ENCODE measurements at places on chromosomes 6 and 20.

- no peak for DNase-seq
Observed at GRCh38 chr6:25635886-25636317, 16.1 kb upstream of the SCGN start.

DNA sequence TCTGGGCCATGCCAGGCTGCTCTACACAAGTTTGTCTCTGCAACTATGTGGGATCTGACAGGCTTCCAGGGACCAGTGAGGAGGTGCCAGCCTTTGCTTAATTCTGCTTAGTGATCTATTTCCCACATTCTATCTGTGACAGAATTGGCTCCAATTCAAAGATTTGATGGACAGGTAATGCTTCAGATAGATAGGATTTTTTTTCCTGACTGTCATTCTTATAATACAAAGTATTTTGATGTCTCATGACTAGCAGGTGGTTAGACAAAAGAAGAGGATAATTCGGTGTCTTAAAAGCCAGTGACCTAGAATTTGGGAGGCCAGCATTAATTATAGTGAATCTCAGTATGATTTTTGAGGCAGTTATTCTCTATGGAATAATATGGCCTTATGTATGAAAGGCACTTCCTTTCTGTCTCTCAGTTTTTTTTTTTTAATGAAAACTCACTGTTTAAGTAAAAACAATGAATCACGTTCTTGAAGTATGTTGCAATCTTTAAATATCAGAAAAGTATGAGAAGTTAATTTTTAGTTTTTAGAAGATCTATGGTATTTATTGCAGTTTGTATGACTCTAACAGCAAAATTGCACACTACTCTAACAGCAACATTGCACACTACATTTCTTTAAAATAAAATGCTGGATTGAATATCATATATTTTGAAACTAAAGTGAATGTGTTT is 43.7 kb downstream of the TMEM200A start:
- no peak for DNase-seq

GRCh38 chr6:169829786-169830185 is 78.4 kb downstream of the ERMARD start:
- no peak for DNase-seq

DNA sequence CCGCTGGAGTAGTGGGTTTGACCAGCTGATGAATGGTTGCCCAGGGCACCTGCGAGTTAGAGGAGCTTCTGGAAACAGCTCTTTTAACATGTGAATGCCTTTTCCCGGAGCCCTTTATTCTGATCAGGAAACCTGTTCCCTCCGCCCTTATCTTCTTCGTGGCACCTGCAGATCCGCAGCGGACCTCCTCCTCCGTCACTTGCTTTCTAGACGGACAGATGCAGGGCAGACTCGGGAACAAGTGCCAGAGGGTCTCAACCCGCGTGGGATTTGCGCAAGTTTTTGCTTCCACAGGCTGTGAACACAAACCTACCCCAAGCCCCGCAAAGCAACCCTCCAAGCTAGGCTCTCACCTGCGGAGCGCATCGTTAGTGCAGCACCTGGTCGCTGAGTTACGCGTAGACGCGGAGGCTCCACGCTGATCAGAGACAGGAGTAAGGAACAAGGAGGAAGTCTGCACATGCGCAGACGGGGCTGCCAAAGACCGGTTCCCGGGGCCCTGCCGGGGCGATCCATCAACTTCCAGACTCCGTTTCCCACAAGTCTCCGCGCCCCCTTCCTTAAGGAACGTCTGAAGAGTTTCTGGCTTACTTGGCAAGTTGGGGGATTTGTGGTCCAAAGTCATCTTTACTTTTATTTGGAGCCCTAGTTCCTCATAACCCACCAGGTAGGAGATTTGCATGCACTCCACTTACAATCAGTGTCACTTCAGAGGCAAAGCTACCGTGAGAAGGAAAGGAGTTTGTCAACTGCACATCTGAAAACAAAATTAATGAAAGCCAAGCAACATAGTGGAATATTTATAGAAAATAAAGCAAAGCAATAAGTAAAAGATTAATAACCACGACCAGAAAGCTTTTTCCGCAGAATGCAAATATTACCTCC is 52.7 kb upstream of the ELMO2 start:
- DNase-seq = no peak

- DNase-seq = no peak
Observed at GRCh38 chr6:26363882-26364701, 906 bp upstream of the BTN3A2 start.

- DNase-seq = peak; percentile 77
Observed at GRCh38 chr6:91476000-91476399, 889.1 kb upstream of the MAP3K7 start.

DNA sequence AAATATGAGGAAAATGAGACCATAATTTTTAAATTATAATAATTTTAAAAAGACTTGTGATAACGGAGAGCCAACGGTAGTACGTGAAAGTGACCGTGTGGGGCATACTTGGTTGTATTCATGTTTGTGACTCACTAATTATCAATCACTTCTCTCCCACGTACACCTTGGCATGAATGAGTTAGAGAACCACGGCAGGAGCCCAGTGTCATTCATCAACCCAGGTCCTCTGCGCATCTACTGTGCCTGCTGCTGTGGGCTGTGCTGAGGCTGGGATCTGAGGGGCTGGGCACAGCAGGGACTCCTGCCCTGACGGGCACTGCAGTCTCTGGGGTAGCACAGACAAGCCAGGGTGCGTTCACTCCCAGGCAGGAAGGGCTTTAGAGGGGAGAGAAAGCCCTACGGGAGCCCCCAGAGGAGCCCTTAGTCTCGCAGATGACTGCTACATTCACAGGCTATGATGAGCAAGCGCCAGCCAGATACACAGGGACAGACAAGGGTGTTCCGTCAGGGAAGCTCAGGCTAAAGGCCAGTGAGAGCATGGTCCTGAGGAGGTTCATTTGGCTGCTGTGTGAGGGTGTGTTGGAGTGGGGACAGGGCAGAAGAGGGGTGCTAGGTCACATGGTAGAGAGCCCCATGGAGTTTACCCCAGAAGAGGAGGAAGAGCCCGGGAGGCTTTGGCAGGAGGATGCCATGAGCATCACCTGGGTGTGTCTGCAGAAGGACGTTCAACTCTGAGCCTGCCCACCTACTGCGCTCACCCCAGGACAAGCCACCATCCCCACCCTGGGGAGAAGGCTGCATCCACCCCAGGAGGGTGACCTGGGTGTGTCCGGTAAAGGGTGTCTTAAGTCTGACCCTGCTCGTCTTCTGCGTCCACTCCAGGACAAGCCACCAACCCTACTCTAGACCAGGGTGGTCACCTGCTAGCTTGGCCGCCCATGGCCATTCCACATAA is 8.2 kb upstream of the RPS6KA2 start:
- DNase-seq = no peak

- DNase-seq = peak; percentile 90
Observed at GRCh38 chr20:24773751-24774201, 175.3 kb upstream of the CST7 start.

DNA sequence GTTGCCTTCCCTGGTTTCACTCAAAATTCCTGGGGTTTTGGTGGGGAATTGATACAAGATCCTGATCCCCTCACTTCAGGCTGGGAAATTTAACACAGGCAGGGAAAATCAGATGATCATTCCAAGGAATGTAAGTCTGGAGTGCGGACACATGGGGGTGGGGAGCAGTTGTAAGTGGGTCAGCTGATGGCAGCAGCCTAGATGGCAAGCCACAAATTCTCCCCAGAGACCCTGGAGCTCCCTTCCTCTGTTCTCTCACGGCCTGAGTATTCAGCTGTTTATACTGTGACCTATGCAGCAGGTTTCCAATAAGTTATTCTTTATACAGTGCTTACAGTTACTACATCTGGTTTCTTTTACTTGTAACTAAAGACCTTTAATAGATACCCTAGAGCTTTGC is 144.9 kb downstream of the SH3BGRL2 start:
- no peak for DNase-seq

- DNase-seq = peak; percentile 25
Observed at GRCh38 chr6:126063512-126064146, 77.3 kb downstream of the TRMT11 start.

GRCh38 chr6:53679446-53679933 is 13.9 kb upstream of the KLHL31 start:
- DNase-seq = peak; percentile 10

DNA sequence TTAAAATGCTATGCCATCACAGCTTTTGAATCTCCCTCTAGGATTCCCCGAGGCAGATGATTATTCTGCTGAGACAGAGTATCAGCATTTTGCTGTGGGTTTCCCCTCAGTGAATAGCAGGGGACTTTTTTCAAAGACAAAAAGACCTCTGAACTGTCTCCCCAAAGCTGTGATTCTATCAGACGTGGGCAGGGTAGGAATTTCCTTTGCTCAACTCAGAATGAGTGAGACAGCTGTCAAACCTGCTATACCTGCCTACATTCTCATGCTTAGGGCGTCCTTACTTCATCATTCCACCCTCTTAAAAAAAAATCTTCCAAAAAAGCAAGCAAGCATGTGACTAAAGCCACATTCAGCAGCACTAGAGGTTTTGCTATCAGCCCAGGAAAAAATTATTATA is 147.6 kb upstream of the FAM83B start:
- no peak for DNase-seq

DNA sequence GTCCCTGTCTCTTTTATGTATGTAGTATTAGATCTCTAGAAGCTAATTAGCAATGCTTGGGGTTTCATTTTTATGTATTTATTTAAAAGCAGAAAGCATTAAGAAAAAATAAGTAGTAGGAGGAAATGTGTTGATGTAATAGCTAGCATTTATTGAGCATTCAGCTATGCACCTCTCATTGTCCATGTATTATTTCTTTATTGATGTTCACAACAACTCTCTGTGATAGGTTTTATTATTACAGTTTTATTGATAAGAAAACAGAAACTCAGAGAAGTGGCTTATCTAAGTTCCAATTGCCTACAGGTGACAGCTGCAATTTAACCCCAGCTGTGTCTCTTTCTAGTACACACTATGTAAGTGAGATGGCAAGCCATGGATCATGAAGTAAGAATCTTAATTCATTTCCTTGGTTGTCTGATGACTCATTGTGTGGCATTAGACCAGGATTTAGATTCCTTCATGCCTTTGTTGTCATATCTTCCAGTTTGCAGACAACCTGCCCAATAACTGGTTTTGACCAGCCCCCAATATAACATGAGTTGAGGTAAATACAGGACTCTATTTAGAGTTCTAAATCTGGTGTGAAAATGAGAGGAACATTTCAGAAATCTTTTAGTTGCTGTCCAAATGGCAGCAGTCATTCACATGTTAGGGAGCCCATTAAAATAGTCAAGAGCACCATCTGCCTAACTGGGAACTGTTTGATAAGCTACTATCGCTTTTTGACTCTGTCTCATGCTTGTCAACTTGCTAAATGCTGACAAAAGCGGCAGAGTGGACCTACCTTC is 170.8 kb upstream of the PHACTR1 start:
- DNase-seq = peak; percentile 82

- no peak for DNase-seq
Observed at GRCh38 chr6:160978141-160978901, 13.2 kb upstream of the MAP3K4 start.

GRCh38 chr20:35823937-35824336 is 52.1 kb downstream of the PHF20 start:
- peak; percentile 64 for DNase-seq

DNA sequence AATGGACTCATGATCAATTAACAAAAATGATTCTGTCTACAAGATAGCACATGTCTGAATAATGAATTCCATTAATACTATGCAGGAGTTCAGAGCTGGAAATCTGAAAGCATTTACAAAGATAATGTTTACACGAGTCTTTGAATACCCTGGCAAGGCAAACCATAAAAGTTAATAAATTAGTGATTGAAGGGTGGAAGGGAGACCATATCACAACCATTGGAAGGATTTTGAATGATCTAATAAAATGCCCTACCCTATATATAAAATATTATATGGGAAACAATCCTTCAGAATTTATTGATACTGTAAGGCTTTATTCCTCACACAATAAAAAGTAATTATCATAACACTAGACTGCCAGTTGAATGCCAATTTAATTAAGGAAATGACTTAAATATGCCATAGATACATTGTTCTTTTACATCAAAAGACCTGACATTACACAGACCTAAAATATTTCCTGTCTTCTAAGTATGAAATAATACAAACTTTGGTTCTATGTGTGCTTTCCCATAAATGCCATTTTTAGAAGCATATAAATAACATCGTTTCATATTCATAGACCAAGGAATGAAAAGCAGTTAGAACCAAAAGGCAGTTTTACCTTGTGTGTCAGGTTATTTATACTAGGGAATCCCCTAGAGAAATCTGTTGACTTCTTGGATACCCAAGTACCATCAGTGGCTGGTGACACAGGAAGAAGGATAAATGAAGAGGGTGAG is 249.2 kb upstream of the MARCKS start:
- DNase-seq = no peak

GRCh38 chr20:51500311-51500710 is 42.2 kb downstream of the NFATC2 start:
- no peak for DNase-seq

- DNase-seq = no peak
Observed at GRCh38 chr6:17628873-17629272, 28.8 kb downstream of the FAM8A1 start.

GRCh38 chr6:150068720-150069648 is at the start of gene ULBP3:
ULBP3 (minus strand) TSS chr6:150069121; CDS start chr6:150069066, 55 bp downstream.
- DNase-seq = peak; percentile 87

- DNase-seq = no peak
Observed at GRCh38 chr6:108685970-108686369, 125.3 kb downstream of the FOXO3 start.

- DNase-seq = no peak
Observed at GRCh38 chr20:41172296-41173140, 35.2 kb downstream of the PLCG1 start.

DNA sequence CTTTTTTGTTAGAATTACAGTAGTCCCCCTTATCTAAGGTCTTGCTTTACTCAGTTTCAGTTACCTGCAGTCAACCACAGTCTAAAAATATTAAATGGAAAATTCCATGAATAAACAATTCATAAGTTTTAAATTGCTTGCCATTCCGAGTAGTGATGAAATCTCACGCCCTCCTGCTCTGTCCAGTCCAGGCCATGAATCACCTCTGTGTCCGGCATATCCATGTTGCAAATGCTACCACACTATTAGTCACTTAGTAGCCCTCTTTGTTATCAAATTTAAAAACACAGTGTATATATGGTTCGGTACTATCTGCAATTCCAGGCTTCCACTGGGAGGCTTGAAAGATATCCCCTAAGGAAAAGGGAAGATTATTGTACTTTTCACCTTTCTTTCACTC is 164.6 kb upstream of the FAM83B start:
- peak; percentile 14 for DNase-seq

- DNase-seq = no peak
Observed at GRCh38 chr6:107416145-107416544, 43.2 kb downstream of the PDSS2 start.

DNA sequence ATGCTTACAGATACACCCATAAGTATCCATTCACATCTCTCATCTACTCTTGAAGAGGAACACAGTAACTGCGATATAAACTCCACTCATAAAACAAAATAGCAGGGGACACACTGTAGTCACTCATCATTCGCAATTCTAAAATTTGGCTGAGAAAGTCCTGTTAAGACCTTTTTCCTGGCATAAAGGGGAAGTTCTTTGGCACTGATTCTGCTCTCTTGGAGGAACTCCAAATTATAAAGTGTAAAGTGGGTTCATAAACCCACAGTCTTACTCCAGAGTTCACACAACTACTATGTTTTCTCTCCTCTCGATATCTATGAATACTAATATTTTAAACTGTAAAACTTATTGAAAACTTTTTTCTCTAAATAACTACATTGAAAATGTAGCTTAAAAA is 80.6 kb downstream of the ADGB start:
- DNase-seq = no peak
